ENCODE measurements at places on chromosomes 7 and 10.
A peak's percentile ranks its signal among the peaks of the same experiment; 100 is the strongest.

DNA sequence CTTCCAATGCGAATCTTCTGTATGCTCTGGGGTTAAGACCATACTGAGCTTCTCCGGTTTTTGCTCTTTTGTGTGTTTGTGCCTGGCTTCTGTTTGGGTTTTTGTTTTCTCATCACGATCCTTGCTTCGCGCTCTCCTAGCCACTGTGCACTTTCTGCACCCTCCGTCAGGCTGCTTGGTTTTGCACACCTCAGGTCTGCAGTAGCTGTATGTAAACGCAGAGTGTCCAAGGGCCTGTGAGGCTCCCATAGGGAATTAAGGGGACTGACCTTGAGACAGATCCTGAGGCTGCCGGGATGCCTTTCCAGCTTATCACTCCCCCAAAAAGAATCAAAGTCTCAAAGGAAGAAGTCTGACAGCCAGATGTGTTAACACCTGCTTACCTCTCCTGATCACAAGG, 95.2 kb downstream of the PROSER2 start:
- DNase-seq, result no peak

- DNase-seq, result no peak
Measured at GRCh38 chr10:34207343-34207742, 607.8 kb downstream of the PARD3 start.

DNA sequence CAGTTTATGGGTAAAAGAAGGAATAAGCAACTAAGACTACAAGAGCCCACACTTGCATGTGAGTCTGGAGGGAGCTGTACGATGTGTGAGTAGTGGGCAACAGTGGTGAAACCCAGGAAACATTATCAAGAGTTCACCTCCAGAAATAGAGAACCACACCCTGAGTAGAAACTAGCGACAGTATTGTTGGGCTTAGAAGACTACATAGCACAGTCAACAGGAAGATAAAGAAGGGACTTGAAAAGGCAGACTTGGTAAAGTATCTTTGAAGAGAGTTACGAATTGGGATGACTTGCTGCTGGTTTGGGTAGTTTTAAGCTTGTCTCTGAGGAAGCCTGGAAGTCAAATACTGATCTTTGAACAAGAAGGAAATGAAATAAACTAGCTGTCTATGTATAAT, 223.2 kb upstream of the GNAI1 start:
- no peak for DNase-seq

GRCh38 chr7:109343678-109344077, 774.0 kb downstream of the DNAJB9 start:
- no peak for DNase-seq

DNA sequence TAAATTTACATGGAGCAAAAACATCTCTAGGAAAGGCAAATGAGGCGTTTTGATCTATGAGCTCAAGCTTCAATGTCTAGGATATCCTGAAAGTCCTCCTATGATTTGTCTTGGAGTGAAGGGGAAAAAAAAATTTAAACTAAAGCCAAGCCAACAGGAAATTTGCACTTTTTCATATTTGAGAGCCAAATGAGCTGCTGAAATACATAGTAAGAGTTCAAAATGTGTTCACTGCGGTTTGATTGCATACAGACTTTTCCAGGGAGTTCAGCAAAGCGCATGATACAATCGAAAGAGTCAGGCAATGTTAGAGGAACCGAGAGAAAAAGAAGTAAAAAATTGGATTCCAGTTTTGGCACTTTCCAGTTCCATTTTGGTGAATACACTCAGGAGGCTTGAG, 633.4 kb upstream of the MGMT start:
- no peak for DNase-seq

GRCh38 chr10:102167861-102168260, 15.7 kb downstream of the NOLC1 start:
- no peak for DNase-seq

DNA sequence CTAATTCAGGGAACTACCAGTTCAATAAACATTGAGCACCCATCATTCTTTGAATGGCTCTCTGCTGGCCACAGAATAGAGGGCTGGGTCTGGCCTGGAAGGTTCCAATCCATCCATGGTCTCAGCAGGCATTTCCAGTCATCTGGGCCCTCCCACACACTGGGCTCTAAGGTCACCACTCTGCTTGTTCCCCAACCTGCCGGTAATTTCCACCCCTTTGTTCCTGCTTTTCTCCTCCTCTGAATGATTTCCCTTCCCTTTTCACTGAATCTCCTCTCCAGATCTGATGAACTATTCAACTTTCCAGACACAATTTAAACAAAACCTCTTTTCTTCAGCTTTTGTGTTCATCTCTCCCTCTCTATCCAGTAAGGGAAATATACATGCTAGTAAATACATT, 2.6 kb downstream of the BZW2 start:
- DNase-seq, result no peak

DNA sequence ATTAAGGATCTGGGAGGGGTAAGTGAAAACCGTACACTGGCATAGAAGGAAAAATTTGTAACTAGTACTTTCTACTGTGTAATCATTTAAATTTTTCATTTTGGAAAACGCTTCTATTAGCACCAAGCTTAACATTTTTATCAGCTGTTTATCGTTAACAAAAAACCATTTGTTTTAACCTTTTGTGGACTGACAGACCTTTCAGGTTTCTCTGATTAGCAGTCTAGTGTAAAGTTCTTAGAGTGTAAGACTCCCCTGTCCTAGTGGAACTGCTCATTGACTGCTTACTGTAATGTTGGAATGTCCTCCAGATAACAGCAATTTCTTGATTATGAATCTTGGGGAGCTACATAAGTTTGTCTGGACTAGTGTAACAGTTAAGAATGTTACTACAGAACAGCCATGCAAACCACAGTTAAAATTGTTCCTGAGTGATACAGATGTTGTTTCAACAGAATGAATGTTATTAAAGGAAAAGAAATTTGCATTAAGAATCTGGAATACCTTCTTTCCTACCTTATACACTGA, 2.0 kb downstream of the DBF4 start:
- DNase-seq, result peak; percentile 31

DNA sequence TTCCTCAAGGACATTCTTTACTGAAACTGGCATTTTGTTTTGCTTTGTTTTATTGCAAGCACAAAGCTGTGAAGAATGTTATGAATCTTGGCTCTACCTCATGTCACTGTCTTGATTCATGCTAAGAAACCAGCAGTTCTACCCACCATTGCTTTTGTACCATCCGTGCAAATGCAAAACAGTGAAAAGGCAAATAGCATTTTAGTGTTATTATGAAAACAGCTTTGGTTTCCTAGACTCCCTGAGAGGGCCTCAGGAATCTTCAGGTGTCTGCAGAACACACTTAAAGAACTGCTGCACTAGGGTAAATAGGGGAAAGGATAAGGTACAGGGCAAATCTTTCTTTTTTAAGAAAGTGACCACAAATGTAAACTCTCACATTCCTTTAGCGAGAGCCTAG, 318.9 kb downstream of the AHR start:
- no peak for DNase-seq

DNA sequence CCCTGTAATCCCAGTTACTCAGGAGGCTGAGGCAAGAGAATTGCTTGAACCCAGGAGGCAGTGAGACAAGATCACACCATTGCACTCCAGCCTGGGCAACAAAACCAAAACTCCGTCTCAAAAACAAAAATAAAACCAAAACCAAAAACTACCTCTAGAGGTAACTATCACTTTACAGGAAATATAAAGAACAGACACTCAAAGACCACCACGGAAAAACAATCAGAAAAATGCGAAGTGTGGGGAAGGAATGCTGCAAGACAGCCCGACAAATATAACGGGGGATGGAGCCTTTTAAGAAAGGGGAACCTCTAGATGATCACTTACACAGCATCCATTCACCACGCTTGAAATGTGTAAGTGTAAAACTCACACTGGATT, 4.3 kb downstream of the HNRNPF start:
- DNase-seq, result no peak

DNA sequence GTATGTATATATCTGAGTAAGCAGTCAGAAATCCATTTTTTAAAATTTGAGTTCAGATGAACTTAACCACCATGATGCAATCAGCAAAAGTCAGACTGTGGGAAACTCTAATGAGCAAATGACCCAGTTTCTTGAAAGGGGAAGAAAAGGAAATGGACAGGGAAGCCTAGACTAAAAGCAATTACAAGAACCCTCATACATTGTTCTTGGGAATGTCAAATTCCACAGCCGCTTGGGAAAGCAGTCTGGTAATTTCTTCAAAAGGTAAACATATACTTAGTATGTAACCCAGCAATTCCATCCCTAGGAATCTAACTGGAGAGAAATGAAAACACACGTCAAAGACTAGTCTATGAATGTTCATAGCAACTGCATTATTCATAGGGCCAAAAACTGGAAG, 16.4 kb upstream of the FOXK1 start:
- DNase-seq, result no peak

GRCh38 chr10:33566001-33566400, 231.5 kb upstream of the NRP1 start:
- no peak for DNase-seq

DNA sequence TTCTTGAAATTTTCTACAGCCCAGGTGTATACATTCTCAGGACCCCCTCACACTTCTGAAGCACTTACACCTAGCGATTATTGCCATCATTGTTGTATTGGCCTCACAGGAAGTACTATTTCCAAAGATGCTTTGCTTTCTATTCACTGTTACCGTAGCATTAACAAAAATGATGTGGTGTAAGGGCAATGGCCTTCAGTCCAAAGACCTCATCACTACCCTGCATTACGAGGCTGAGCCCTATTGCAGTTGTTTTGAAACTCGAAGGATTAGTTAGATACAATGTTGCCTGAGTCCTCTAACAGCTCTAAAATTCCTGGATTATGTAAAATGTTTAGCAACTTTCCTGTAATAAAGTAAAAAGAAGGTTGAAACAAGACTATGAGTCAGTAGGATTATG, 2.9 kb downstream of the NRCAM start:
- DNase-seq, result no peak

- DNase-seq, result no peak
Measured at GRCh38 chr10:25867321-25867720, 66.7 kb upstream of the MYO3A start.

- DNase-seq, result no peak
Measured at GRCh38 chr10:112678987-112679386, 232.0 kb downstream of the VTI1A start.

GRCh38 chr7:129468087-129468486, 33.9 kb downstream of the STRIP2 start:
- DNase-seq, result no peak

- no peak for DNase-seq
Measured at GRCh38 chr10:97144297-97144696, 41.5 kb downstream of the SLIT1 start.

DNA sequence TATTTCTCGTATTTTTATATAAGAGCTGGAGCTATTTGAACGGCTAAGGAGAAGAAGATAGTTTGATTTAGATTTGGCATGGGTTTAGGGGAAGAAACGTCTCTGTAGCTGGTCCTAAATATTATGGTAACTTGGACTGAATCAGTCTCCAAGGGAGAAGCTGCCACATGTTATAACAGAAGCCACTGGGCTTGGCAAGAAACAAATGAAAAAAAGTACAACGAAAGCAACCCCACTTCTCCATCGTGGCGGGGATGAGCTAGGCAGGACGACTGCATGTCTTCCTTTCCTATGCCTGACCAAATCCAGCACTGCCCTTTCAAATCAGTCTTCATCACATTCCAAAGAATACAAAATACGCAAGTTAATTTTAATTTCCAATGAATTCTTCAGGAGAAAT, 196.7 kb upstream of the KLF14 start:
- no peak for DNase-seq

DNA sequence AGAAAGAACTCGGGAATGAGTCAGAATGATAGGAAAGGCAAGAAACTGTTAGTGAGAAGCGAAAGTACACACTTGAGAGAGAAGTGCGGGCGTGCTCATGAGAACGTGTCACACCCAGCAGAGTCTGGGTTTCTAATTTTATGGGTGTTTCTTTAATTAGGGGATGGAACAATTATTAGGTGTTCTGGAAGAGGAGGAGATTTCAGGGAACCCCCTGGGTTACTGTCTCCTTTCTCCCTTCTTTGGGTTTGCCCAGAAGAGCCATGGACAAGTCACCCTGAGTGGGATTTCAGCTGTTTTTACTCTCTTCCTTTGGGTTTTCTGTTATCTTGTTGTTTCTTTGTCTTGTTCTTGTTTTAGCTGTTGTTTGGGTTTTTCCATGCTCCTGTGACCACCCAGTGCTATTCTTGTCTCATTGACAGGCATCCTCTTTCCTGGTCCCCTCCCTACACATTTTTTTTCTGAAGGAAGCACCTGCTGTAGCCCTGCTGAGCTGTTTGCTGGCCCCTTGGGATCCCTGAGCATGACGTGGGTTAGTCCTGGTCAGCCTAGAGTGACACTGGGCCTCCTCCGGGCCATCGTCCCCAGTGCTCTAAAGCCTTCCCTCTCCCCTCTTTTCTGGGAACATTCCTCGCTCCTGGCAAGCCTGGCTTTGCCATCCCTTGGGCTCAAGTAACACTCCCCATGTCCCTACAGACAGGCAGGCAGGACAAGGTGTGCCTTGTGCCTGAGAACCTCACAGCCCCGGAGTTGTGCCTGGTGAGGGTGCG, 3.5 kb downstream of the SH2D4B start:
- DNase-seq, result no peak

DNA sequence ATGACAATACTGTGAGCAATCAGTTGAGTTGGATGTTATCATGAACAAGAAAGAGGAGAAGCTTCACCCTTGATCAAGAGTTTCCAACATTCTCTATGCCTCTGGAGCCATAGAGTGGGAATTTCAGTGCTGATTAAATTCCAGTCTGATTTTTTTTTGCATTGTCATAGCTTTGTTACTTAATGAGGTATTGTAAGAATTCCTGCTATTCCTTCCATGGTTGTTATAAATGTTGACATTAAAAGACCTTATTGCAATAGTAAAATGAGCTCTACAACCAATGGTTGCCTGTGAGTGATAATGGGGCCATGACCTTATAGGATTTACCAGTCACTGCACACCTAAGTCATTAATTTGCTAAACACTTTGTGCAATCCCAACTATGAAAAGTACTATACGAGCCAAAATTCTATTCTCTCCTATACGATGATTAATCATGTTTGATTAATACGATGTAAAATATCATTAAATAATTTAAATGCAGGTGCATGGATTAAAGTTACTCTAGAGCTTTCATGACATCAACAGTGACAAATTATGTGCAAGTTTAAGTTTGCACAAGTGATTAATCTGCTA, 353.2 kb upstream of the KLF6 start:
- no peak for DNase-seq

GRCh38 chr7:136807598-136807997, 60.9 kb upstream of the CHRM2 start:
- DNase-seq, result no peak

DNA sequence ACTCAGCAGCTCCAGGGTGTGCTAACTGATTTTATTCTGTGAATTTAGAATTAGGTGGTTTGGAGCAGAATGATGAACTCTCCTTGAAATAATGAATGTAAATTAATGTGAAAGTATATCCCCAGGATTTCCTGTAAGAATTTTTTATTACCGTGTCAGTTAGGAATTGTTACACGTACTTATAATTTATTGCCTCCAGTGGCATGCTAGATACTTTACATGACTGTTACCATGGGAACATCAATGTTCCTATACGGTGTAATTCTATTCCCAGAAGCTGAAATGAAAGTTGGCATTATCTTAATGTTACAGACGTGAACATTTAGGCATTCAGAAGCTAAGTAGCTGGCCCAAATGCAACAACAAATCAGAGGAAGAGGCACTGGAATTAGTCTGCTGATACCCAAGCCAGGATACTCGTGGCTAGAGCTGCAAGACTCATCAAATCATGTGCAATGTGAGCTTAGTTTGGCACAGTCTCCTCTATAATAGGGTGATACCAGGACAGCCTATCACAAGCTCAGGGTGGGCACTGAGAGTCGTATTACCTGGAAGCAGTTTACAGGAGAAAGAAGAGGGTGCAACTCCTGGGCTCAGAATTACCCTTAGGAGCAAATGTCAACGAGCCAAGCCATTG, 30.0 kb upstream of the PRKAR2B start:
- peak; percentile 90 for DNase-seq

Data from hematopoietic multipotent progenitor cell treated with erythropoietin and hydrocortisone succinate and interleukin-3 and kit ligand, for 8 days (in vitro differentiated cells).